ENCODE measurements at places on chromosomes 13 and 19.

DNA sequence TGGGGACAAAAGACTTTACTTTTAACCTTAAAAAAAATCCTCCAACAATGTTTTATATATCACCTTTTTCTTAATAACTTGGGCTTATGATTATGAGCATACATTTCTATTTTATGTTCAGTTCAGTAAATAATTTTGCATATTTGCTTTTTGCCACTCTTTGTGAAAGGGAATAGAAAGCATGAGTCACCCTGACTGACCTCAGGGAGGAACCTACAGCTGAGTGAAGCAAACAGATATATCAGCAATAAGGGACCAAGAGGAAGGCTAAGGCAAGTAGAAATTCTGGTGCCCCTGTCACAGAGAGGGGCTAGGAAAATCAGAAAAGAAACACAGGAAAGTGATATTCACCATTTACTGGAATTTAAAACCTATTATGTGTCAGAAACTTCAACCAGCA lies 37.2 kb upstream of the SOHLH2 start:
- DNase-seq: no peak

- DNase-seq: no peak
Observed at GRCh38 chr13:71758828-71759227, 108.2 kb downstream of the DACH1 start.

DNA sequence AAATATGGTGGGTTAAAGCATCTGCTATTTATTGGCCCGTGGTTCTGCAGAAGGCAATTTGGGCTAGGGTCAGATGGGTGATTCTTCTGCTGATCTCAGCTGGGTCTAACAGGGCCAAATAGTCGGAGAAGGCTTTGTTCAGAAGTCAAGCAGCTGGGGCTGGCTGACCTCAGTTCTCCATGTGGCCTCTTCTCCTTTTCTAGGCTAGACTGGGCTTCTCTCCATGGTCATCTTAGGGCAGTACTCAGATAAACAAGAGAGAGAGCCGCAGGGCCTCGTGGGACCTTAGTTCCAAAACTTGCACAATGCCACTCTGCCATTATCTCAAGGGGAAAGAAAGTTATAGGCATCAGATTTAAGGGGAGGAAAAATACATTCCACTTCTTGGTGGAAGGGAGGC lies 89.6 kb downstream of the NALCN start:
- DNase-seq: no peak

DNA sequence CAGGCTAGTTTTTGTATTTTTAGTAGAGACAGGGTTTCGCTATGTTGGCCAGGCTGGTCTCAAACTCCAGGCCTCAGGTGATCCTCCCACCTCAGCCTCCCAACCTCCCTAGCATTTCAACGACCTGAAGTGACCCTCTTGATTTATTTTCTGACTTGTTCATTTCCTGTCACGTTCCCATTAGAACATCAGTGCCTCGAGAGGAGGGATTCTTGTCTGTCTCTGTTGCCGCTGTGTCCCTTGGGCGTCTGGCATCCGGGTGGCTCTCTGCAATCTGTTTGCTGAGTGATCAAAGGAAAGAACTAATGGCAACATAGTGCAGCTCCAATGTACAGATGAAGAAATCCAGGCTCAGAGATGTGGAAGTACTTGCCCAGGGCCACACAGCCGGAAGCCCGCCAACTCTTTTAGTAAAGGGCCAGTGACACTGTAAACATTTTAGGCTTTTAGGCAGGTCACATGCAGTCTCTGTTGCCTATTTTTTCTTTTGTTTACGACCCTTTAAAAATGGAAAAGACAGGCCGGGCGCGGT lies 47.5 kb downstream of the NFIC start:
- DNase-seq: no peak

DNA sequence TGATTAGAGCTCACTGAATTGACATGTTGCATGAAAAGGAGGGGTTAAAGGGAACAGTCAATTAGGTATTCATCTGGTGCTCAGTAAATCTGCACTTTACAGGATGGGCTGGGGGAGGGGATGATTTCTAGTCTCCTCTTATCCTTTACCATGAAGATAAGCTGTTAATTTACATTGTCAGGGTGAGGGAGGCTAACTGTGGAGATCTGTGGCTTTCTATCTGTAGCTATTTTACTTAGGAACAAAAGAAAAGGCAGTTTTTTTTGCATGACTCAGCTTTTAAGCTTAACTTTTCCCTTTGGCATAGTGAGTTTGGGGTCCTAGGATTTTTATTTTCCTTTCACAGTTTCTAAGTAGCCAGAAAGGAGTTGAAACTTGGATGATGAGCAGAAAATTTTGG lies 253.3 kb downstream of the LMO7 start:
- no peak for DNase-seq

DNA sequence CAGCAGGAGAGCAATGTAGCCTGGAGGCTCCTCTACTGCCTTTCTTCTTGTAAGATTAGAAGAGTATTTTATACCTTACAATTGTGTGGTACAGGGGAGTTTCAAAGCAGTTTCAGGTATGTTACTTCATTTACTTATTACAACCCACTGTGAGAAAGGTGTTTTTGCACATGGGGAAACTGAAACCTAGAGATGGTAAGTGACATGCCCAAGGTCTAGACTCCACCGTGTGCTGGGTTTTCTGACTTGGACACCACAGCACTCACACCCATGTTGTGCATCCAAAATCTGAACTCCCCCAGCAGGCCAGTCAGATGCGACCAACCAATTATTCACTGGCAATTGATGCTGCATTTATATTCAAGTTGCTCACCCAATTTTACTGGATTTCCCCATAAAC lies 22.8 kb downstream of the ERICH6B start:
- no peak for DNase-seq

- DNase-seq: no peak
Observed at GRCh38 chr19:56316728-56317127, 2.1 kb upstream of the ZSCAN5A start.

DNA sequence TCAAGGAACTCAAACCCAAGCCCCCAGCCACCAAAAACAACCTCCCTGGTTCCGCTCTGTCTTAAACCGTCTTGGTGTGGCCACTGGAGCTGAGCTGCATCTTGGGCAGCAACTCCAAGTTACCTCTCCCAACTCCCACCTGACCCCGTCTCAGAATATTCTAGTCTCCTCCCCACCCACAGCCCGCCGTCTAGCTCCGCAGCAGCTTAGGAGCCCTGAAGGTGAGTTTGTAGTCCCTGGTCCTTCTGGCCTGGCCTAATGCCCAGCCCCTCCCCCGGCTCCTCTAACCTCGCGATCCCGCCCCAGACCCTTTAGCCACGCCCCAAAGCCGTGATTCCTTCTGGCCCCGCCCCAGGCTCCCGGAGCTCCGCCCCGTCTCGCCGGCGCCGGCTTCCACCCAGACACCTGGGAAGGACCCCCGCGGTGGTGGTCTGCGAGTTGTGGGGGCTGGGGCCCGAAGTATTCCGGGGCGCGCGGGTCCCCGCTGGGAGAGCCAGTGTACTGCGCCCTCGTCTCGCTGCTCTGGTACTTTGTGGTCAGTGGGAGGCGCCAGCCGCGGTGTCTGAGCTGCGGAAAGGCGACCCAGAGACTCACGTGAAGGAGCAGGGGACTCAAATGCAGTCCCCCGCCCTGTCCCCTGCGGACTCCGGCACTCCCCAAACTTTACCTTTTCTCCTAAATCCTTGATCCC lies 2.5 kb upstream of the LHB start:
- DNase-seq: peak; percentile 49

GRCh38 chr19:10120538-10121189 lies 965 bp upstream of the EIF3G start:
- DNase-seq: no peak

DNA sequence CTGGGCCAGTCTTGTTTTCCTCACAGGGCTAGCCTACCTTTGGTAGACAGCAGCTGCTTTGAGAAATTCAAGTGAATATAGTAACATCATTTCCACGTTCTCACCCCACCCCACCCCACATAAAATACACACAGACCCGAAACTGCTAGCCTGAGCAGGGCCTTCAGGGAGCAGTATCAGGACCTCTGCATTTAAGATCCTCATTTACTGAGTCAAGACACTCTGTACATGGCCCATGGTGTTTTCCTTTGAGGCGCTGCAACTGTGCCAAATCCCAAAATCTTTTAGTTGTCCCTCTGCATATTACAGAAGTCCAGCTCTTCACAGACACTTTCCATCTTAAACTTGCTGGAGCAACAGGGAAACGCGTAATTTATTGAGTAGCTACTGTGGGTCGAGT lies 43.0 kb downstream of the ESD start:
- DNase-seq: no peak

- DNase-seq: no peak
Observed at GRCh38 chr13:21813110-21813509, 142.2 kb downstream of the FGF9 start.

DNA sequence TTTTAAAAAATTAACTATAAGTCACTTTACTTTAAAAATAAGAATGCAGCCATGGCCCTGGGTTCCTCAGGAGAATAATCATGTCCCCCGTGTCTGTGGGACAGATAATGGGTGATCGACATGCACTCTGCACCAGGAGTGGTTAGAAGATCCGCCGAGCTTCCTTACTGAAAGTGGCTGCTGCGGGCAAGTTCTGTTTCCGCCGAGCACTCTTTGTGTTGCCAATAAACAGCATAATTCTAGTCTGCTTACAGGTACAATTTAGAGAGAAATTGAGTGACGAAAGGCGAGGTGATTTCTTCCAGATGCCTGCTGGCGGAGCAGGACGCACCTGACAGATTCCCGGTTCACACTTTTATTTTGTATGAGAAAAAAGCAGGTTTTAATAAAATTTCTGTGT lies 139.0 kb downstream of the SOX1 start:
- no peak for DNase-seq

DNA sequence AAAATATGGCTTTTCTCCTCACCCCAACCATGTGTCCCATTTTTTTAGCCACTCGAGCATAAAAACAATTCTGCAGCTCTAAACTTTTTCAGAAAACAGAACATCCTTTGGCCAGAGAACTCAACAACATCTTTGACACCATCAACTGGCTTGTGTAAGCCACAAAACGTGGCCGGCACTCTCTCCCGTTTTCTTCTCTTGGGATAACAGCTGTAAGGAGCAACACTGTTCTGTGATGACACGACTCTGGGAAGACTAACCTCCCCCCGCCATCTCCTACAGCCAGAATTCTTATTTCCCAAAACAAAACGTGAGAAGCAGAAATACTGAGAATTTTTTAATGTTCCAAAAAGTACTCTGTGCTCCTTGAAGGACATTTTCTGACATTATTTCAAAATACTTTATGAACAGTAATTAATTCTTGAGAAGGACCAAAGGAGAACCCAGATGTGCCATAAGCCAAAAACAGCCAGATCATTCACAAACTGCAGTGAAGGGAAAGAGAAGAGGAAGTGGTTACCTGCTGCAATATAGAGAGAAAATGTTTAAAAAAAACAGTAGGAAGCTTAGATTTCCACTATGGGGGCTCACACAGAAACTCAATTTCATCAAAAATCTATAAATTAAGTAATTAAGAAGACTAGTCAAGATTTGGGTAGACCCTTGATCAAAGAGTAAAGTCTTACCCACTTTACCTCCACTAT lies 25.8 kb downstream of the COL4A1 start:
- DNase-seq: no peak

GRCh38 chr13:25930653-25931052 lies 121.2 kb downstream of the SHISA2 start:
- no peak for DNase-seq

DNA sequence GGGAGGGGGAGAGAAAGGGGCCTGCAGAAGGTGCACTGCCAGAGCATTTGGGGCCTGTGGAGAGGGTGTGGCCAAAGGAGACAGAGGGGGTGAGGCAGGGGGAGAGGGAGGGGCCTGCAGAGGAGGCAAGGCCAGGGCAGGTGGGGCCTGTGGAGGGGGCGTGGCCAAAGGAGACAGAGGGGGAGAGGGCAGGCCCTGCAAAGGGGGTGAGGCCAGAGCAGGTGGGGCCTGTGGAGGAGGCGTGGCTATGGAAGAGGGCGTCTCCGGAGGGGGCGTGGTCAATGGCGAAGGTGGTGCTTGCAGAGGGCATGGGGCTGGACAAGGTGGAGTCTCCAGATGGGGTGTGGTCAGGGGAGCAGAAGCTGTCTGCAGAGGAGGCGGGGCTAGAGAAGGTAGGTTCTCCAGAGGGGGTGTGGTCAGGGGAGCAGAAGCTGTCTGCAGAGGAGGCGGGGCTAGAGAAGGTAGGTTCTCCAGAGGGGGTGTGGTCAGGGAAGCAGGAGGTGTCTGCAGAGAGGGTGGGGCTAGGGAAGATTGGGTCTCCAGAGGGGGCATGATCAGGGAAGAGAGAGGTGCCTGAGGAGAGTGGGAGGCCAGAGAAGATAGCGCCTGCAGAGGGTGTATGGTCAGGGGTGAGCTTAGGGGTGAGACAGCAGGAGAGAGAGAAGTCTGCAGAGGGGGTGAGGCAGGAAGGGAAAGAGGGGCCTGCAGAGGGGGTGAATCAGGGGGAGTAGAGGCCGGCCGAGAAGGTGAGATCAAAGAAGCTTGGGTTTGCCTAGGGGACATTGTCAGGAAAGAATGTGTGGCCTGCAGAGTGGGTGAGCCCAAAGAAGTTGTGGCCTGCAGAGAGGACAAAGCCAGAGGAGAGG lies 3.4 kb downstream of the PRR36 start:
- DNase-seq: no peak

DNA sequence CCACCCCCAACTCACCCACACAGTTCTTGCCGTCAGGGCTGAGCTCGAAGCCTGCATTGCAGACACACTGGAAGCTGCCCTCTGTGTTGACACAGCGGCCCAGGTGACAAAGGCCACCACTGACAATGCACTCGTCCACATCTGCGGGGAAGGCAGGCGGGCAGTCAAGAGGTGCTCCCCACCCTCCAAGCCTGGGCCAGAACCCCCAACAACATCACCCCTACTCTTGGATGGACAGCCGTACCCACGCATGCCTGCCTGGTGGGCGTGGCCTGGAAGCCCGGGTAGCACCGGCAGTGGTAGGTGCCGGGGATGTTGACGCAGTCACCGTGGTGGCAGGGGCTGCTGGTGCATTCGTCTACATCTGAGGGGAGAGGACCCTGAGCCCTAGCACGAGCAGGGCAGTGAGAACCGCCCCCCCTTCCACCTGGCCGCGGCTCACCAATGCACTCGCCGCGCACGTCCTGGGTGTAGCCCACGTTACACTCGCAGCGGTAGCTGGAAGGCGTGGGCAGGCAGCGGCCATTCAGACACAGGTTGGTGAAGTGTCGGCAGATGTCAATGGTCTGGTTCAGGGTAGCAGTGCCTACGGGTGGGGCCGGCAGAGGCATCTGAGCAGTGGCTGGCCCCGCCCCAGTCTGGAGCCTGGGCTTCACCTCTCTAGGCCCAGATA lies 13.3 kb downstream of the FBN3 start:
- no peak for DNase-seq

GRCh38 chr19:47284324-47284899 lies 9.7 kb downstream of the INAFM1 start:
- DNase-seq: no peak

- DNase-seq: no peak
Observed at GRCh38 chr13:25783601-25784024, 268.2 kb downstream of the SHISA2 start.

DNA sequence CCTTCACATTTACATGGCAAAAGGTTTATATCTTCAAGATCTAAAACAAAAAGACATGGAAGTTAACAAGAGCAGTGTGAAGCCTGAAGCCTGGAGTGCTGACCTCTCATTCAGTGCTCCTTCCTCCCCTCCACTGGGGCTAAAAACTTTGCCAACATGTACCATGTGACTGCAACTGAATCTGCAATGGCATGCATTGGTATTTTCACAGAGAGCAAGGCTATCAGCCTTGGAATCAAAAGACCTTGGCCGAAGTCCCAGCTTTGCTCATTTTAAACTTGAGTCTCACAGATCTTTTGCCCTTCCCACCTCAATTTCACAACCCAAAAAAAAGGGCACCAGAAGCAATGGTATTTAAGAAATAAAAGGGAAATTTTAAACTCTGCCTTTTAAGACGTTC lies 325.1 kb downstream of the DCT start:
- no peak for DNase-seq

- DNase-seq: no peak
Observed at GRCh38 chr13:93502071-93502470, 275.5 kb downstream of the GPC6 start.

- no peak for DNase-seq
Observed at GRCh38 chr19:30357580-30357954, 14.6 kb upstream of the ZNF536 start.

Measured in naive thymus-derived CD4-positive, alpha-beta T cell (primary cell).